Lower lobe of right lung (tissue), 2 donors: ENCODE measurements at places on chromosomes 12 and 14.

DNA sequence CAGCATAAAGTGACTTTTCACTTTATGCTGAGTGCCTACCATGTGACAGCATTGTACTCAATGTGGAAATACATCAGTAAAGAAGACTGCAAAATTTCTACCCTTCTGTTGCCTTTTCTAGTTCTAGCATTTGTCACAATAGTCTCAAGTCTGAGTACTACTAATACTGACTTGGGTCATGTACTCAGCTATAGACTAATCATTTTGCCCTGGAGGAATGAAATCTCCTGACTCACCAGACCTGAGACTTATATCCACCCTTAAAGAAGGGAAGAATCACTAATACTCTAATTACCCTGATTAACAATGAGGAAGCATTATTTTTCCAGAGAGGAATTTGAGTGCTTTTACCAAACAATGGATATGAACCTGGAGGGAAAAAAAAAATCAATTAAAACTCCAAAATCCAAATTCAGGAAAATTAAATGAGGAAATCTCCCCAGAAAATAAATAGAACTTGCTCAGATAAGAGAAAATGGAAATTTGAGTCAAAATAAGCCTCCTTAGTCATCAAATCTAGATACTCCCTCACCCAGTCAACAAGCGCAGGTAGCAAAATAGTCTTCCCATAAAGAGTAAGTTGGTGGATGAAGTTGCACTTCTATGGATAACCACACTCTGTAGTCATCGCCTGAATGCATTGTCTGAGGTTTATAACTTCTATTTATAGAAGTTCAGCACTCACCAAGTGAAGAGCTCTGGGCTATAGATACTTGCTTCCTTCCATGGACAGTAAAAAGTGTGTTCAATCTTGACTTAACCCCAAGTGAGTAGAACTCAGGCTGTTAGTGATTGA lies 386.6 kb downstream of the SYT1 start:
- H3K27me3 ChIP-seq: no peaks in the 10 kb centered on the region
- H3K36me3 ChIP-seq: no peaks in the 10 kb centered on the region
- no peaks in the 10 kb centered on the region for H3K4me1 ChIP-seq
- H3K4me3 ChIP-seq: no peak overlapping the region

GRCh38 chr12:71159878-71160277 lies 2.1 kb upstream of the TSPAN8 start:
- no peaks in the 10 kb centered on the region for H3K36me3 ChIP-seq
- H3K27me3 ChIP-seq: no peaks in the 10 kb centered on the region
- no peak overlapping the region for H3K27ac ChIP-seq
- H3K4me1 ChIP-seq: peaks cover 24% of the 10 kb centered on the region

GRCh38 chr14:87334997-87335685 lies 657.8 kb downstream of the GALC start:
- H3K4me3 ChIP-seq: no peak overlapping the region
- no peaks in the 10 kb centered on the region for H3K27me3 ChIP-seq
- no peaks in the 10 kb centered on the region for H3K4me1 ChIP-seq
- DNase-seq: no peak
- no peaks in the 10 kb centered on the region for H3K36me3 ChIP-seq

- no peaks in the 10 kb centered on the region for H3K4me1 ChIP-seq
- no peak for DNase-seq
- no peaks in the 10 kb centered on the region for H3K36me3 ChIP-seq
- no peaks in the 10 kb centered on the region for H3K27me3 ChIP-seq
Measured at GRCh38 chr14:84390010-84390409, 1139.9 kb upstream of the FLRT2 start.

DNA sequence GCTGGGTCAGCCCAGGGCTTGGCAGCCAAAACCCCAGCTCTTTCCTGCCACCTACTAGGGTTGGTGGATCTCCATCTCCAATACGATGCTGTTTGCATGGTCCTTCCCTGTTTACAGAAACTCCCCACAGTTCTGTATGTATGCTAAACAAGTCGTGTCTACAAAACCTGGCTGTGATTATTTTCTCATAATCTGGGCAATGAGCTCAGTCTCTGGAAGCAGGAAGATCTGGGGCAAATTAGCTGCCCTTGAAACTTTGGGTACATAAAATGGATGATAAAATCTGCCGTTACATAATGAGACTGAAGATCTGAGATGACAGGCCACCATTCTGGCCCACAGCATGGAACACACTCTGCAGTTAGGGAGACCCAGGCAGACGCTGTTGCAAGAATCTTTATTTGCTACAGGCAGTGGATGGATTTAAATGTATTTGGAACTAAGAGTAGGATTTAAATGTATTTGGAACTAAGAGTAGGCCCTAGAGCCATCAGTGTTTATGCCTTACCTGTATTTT lies 31.7 kb downstream of the ACADS start:
- H3K27me3 ChIP-seq: no peaks in the 10 kb centered on the region
- no peak overlapping the region for H3K27ac ChIP-seq
- peaks cover 9% of the 10 kb centered on the region for H3K4me1 ChIP-seq
- H3K4me3 ChIP-seq: no peak overlapping the region
- DNase-seq: no peak

DNA sequence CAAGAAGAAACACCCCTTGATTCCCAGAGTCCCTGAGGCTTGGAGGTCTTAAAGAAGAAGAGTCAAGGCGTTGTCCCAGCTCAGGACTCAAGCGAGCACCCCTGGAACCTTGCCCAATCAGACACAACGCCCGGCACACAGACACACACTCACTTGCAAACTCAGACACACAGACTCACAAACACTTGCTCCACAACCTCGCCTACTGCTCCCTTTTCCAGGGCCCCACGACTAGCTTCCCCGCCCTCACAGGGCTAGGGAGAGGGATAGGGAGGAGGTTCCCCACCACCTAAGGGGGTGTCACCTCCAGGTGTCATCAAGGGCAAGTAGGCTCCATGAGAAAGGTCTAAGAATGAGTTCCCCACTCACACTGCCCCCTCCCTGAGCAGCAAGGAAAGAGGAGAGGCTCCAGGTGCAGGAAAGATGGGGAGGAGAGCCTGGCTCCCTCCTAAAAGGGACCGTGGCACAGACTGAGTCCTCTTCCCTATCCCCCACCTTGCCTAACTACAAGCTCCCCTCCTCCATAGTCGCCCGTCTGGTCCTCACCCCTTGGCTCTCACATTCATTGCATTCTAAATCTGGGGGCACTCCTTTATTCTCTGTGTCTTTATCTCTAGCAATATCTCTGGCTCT lies 717 bp downstream of the WNT10B start:
- peak overlapping the region; percentile 43 for H3K4me3 ChIP-seq
- no peak for DNase-seq
- H3K36me3 ChIP-seq: no peaks in the 10 kb centered on the region
- H3K27me3 ChIP-seq: peaks cover 57% of the 10 kb centered on the region
- peaks cover 29% of the 10 kb centered on the region for H3K4me1 ChIP-seq
- H3K27ac ChIP-seq: no peak overlapping the region

DNA sequence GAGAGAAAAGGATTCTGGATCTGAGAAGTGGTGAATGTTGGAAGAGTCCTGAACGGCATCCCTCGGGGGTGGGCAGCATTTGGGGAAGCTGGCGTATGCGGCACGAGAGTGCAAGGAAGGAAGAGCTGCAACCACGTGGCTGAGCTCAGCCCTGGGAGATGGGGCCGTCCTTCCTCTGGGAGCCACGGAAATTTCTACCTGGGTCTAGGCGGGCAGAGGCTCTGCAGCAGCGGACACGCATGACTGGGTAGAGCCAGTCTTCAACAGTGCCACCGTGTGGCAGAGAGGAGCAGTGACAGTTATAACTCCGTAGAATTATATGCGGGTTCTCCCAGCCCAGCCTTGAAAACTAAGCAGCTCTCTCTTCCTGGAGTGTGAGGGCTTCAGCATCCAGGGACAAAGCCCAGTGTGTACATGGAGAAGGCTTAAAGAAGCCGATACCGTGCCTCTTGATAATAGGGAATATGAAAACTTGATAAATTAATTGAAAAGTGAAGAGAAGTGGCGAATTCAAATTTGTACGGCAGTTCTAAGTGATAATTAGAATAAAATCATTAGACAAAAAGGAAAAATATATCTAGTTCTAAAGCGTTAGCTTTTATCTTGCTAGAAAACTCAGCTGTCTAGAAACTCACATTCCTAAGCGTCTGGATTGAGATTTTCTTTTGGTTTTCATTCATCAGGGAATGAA lies 82.9 kb upstream of the STXBP6 start:
- DNase-seq: peak; percentile 66
- H3K27ac ChIP-seq: no peak overlapping the region
- peaks cover 10% of the 10 kb centered on the region for H3K27me3 ChIP-seq

GRCh38 chr12:98492580-98493140 lies 22.7 kb upstream of the TMPO start:
- H3K4me1 ChIP-seq: peaks cover 9% of the 10 kb centered on the region
- no peak overlapping the region for H3K4me3 ChIP-seq
- no peak overlapping the region for H3K27ac ChIP-seq
- no peaks in the 10 kb centered on the region for H3K27me3 ChIP-seq
- H3K36me3 ChIP-seq: no peaks in the 10 kb centered on the region

DNA sequence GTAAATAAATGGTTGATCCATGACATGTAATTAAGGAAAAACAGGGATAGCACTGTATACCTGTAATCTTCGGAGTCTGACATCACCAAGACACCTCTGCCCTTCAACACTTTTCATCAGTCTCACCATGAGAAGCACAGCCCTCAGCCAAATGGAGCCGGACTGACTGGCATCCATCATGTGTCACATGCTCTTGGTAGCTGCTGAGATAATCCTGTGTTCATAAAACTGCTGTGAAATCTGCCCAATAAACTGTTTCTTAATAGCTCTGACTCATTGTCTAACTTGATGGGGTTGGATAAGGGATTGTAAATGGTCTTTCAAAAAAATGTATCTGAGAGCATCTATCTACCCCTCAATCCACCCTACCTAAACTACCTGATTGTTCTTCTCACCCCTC lies 33.6 kb downstream of the KCNH5 start:
- no peak overlapping the region for H3K27ac ChIP-seq
- H3K4me1 ChIP-seq: no peaks in the 10 kb centered on the region
- no peak overlapping the region for H3K4me3 ChIP-seq
- DNase-seq: no peak

DNA sequence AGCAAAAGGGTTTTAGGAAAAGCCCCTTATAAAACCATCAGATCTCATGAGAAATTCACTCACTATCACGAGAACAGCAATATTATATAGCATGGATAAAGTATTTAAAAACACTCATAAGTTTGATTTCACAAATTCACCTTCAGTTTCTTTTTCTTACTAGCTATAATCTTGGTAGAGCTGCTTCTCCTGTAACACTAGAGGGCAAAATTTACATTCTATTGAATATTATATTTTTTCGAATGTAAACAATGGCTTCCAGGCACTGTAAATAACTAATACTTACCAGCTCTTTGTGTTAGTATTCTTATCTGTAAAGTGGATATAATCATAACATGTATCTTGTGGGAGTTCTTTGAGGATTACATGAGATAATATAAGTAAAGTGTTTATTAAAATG lies 259.6 kb downstream of the CCER1 start:
- no peaks in the 10 kb centered on the region for H3K4me1 ChIP-seq
- H3K27me3 ChIP-seq: no peaks in the 10 kb centered on the region
- no peak overlapping the region for H3K27ac ChIP-seq
- H3K4me3 ChIP-seq: no peak overlapping the region

DNA sequence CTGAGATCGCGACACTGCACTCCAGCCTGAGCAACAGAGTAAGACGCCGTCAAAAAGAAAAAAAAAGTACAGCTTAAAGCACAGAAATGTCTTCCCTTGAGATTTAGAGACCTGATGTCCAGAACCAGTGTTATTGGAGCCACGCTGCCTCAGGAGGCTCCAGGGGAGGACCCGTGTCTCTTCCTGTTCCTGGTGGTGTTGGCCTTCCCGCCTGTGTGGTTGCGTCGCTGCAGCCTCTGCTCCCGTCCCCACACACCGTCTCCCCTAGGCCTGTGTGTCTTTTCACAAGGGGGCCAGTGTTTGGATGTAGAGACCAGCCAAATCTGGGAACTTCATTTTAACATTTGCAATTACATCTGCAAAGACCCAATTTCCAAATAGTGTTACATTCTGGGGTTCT lies 8.6 kb upstream of the FBRSL1 start:
- H3K4me1 ChIP-seq: no peaks in the 10 kb centered on the region
- H3K4me3 ChIP-seq: no peak overlapping the region
- no peak overlapping the region for H3K27ac ChIP-seq
- DNase-seq: no peak
- peaks cover 11% of the 10 kb centered on the region for H3K27me3 ChIP-seq
